ENCODE measurements at places on chromosomes 5 and 9. TPM values are rescaled to one million over a fixed set of nuclear protein-coding genes. Genes with fewer than 3 reads are reported as not detected.

DNA sequence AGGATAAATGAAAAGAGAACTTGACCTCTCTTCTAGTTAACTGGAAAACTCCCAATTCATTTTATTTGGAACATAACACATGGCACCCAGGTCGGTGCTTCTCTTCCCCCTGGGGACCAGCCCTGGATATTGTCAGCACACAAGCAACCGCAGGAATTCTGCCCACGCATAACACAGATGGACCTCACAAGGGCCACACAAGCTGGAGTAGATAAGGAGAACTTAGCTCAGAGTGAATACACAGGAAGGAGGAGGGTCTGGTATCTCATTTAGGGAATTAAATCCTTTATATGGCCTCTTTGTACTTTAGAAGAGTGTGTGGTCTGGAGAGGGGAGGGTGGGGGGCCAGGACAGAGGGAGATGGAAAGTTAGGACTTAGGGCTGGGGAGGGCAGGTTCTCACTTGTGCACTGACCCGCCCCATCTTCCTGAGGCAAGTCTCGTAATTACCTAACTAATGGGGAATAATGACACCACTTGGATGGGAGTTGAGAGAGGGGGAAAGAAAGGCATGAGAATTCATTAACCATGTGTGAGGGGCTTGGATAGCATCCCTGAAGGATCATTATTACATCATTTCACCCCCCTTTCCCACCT is 341.2 kb upstream of the WWC1 start:
- DNase-seq: no peak

The SEMA5A gene
- total RNA-seq: 8.9 TPM

GRCh38 chr9:87882627-87883026 is at the start of gene SPATA31E1:
Gene SPATA31E1, plus strand, starts transcription at chr9:87882877. Its CDS starts 15 bp downstream, at chr9:87882892.
- DNase-seq: peak; percentile 62

GRCh38 chr9:127968042-127968441 is 12.7 kb downstream of the EEIG1 start:
- no peak for DNase-seq

The RGS7BP gene
- 2.3 TPM for total RNA-seq

GRCh38 chr5:54821445-54822323 is 163.7 kb downstream of the ESM1 start:
- no peak for DNase-seq

The STPG3 gene
- not detected for total RNA-seq

The ITGA2 gene
- 7.2 TPM for total RNA-seq

GRCh38 chr5:158701007-158701391 is 398.7 kb downstream of the EBF1 start:
- no peak for DNase-seq

DNA sequence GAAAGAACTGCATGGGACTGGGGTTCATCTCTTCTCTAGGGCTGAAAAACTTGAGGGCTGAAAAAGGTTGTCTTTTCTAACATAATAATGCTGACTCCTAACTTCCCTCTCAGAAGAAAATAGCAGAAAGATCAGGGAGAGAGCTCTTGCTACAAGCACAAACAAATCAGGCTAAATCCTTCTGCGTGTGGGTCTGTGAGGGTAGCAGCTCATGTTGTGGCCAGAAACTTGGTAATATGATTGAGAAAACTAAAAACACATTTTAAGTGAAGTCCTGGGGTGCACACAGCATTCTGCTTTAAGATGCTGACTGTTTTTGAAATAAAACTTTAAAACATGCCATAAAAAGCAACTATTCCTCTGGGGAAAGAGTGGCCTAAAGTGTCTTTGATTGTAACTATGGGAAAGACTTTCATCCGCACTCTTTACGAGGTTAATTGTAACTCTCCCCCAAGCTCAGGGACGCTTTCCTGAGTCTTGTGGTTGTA is 56.7 kb downstream of the SAXO1 start:
- DNase-seq: no peak

DNA sequence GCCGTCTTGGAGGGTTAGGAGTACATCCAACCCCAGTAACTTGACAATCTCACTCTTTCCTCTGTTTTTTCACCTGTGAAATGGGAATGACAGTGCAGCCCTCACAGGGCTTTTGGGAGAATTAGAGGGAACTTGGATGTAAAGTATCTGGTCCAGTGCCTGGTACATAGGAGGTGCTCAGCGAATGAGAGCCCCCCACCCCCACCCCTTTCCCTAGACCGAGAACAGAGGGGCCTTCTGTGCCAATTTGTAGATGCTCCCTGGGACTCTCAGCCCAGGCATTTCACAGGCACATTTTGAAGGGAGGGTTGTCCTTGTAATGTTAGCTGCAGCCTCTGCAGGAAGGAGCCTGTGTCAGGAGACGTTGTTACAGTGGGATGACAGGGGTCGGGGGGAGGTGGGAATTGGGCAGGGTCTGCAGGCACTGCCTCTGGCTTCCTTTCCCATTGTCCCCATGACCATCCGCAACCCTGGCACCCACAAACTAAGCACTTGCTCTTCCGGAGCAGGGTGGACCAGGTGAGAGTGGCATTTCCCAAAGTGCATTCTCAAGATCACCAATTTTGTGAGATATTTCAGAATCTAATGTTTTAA is 47.0 kb downstream of the AMBP start:
- DNase-seq: no peak

- no peak for DNase-seq
These were observed 93.9 kb upstream of the STARD4 start for GRCh38 chr5:111606194-111606593.

The SLC25A48 gene
- total RNA-seq: 1.8 TPM

The MAST4 gene
- 2.6 TPM for total RNA-seq

The TSSK1B gene
- total RNA-seq: not detected

DNA sequence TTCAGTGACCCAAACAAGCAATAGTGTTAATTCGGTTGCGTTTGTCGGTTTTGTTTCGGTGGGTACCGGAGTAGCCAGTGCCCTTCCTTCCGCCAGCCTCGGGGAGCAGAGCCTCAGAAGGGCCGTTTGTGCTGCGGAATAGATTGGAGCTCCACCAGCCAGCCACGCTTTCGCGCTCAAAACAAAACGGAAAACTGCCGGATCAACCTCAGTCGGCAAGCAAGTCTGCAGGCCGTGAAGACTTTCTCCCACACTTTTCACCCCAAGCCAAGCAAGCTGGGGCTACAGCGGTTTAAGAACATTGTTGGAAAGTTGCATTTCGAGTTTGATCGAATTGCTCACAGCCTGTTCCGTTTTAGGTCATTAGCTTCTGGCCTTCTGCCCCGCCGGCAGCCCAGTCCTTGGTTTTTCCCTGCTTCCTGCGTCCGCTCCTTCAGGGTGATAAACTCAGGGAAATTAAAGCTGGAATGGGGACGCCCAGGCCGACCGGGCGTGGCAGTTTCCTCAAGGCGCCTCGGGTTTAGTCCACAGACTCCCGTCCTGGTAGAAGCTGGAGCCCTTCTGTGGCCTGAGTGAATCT is 803 bp upstream of the CCNO start:
- DNase-seq: no peak

The PSAT1 gene
- total RNA-seq: 317 TPM

DNA sequence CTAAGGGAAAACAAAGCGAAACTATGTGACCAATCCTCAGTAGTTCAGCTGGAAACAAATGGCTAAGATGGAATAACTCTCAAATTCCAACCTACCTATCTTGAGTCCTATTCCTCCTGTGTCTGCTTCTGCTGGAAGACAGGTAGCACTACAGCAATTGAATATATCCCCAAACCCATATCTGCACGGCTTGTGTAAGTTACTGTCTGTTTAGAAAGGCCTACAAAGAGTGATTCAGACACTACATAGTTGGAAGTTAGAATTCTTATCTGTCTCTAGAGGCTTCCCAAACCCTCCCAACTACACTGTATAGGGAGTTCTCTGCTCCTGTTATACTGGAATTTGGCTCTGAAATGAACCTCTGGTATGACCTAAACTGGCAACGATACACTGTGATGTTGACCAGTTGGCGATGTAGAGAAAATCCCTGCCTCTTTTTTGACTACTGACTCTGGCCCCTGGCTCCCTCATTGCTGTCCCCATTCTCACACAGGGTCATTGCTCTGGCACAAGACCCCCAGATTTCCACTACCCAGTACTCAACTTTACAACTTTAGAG is 22.6 kb upstream of the NADK2 start:
- no peak for DNase-seq

- DNase-seq: no peak
These were observed 27.7 kb downstream of the ELAVL2 start for GRCh38 chr9:23798325-23798724.

- DNase-seq: no peak
These were observed 276.7 kb upstream of the ADRA1B start for GRCh38 chr5:159639590-159639989.

- no peak for DNase-seq
These were observed 103.2 kb downstream of the MED27 start for GRCh38 chr9:131976157-131977108.

The SLC6A7 gene
- total RNA-seq: 0.07 TPM

- DNase-seq: no peak
These were observed 87.5 kb upstream of the PRRC1 start for GRCh38 chr5:127429928-127430327.
